ENCODE measurements at places on chromosomes 12 and 14.

DNA sequence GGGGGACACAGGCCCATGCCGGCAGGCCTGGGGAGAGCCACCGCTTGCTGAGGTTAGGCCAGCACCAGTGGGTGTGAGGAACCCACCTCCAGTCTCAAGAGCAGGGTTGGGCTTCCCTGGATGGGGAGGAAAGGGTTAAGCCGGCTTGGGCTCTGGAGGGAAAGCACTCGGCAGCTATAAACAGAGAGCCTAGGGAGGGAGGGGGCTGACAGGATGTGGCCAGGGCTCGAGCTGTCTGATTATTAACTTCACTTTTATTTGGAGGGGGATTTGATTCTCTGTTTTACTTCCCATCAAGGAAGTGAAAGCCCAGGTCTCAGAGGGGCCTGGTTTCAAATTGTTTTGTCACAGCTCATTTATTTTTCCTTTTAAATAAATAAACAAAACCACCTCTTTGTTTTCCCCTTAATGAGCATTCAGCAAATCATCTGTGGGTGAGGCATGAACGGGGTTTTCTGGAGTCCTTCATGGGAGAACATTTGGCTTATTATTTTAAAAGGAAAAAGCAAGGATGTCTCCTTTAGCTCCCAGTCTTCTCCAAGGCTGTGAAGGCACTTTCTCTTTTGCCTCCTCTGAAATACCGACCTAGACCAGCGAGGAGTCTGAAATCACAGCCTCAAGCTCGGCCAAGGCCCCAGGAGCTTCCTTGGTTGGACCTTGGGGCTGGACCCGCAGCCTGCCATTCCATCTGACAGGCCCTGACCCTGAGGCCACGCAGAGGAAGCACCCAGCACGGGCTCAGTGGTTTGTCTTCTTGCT lies 21.9 kb upstream of the ZFP36L1 start:
- no peak for DNase-seq

GRCh38 chr12:114626-115211 lies 48.2 kb downstream of the IQSEC3 start:
- DNase-seq = no peak

DNA sequence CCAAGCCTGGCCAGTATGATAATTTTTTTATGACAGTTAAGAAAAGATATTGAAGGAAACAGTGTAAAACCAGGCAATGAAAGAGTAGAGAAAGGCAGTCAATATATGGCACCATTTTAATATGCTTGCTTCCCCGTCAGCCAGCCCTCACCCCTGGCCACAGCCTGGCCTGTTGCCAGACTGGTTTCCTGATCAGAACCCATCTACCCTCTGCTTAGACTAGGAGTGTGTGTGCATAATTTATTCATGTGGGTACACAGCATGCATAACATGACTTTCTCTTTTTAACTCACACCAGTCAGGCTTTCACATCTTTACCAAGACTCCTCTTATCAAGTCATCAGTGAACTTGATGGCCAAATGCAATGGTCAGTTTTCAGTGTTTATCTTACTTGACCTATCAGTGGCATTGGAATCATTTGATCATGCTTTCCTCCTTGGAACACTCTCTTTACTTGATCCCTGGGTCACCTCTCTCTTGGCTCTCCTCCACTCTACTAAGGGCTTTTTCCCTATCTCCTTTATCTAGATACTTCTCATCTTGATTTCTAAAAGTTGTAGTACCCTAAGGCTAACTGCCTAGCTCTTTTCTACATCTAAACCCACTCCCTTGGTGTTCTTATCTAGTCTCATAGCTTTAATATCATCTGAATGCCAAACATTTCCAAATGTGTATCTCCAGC lies 10.0 kb upstream of the GPR19 start:
- DNase-seq = peak; percentile 33

GRCh38 chr12:30691122-30691879 lies 4.4 kb downstream of the IPO8 start:
- no peak for DNase-seq

DNA sequence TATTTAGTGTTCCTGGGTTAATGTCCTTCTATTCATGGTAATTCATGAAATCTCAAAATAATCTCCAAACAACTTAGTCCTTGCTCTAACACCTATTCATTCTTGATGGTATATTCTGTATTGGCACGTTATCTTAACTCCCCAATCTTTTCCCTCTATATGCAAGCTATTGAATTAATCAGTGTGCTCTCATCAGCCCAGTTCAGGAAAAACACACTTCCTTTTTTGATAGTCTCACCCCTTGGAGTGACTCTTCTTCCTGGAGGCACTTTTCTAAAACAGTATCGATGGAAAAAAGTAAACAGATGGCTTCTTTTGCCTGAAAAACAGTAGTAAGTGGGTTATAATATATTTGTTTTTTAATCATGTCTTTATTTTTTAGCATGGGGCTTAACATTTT lies 28.6 kb downstream of the TULP3 start:
- no peak for DNase-seq

DNA sequence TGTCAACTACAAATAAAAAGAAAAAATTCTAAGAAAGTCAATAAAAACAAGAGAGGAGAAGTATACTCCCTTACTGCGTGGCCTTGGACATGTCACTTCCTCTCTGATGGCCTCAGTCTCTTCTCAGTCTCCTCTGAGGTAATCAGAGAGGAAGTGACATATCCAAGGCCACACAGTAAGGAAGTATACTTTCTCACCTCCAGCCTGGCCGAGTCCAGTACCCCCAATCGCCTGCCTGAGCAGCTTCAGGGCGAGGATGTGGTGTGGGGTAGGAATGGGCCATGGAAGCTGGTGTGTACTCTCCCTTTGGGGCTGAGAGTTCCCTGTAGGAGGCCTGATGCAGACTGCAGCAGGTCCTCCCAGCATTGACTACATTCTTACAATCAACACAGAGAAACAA lies 15.8 kb downstream of the VDR start:
- DNase-seq = no peak

GRCh38 chr12:62865065-62865464 lies 69.9 kb downstream of the PPM1H start:
- DNase-seq = no peak

DNA sequence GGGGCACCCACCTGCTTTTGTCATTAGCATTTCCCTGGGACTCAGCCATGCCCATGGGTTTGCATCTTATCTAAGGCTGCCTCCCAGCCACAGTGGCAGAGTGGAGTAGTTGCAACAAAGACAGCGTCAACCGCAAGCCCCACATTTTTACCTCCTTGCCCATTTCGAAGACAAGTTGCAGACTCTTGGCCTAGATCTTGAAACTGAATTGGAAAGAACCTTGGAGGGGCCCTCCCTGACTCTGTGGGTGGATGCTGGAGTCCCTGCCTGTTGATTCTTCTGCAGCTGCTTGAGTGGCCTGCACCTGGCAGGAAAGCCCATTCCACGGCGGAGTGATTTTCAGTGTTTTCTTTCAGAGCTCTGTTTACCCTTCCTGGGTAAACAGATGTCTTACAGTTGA lies 309.0 kb downstream of the VRK1 start:
- no peak for DNase-seq

DNA sequence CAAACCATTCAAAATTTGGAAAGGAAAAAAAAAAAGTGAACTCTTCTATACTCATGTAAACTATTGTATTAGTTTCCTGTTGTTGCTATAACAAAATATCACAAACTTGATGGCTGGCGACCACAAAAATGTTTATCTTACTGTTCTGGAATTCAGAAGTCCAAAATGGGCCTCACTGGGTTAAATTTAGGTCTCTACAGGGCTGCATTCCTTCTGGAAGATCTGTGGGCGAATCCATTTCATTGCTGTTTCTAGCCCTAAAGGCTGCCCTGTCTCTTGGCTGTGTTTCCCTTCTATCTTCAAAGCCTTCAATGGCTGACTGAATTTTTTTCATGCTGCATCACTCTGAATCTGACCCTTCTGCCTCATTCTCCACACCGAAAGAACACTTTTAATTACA lies 105.1 kb upstream of the NAV3 start:
- DNase-seq = no peak

DNA sequence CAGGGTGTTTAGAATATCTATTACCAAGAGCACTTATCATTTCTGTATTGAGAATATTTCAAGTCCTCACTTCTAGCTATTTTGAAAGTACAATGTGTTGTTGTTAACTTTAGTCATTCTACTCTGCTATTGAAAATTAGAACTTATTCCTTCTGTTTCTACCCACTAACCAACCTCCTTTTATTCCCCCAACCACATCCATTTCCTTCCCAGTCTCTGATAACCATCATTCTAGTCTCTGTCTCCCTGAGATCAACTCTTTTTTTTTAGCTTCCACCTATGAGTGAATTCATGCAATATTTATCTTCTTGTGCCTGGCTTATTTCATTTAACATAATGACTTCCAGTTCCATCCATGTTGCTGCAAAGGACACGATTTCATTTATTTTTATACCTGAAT lies 290.6 kb upstream of the OR4E1 start:
- DNase-seq = no peak

GRCh38 chr12:67096533-67097318 lies 172.4 kb upstream of the CAND1 start:
- DNase-seq = no peak

DNA sequence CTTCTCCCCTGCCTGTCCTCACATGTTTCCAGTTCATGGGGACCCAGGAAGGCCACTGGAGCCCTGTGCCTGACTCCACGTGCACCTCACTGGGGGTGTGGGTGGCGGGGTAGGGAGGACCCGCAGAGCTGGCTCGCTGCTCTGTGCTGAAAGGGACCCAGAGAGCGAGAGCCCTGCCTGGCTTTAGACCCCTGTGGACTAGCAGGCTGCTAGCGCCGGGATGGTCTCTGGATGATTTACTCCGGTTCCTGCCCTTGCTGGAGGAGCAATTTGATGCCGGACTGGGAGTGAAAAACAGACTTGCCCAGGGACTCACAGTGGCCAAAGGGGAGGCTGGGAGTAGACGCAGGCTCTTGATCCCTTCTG lies 49.0 kb downstream of the NTF3 start:
- DNase-seq = no peak

- DNase-seq = no peak
These were observed 11.6 kb downstream of the ATP6V0A2 start for GRCh38 chr12:123723765-123724164.

- no peak for DNase-seq
These were observed 51.6 kb downstream of the MVK start for GRCh38 chr12:109625131-109625559.

- DNase-seq = no peak
These were observed 75.9 kb upstream of the RGS6 start for GRCh38 chr14:71856199-71856919.

DNA sequence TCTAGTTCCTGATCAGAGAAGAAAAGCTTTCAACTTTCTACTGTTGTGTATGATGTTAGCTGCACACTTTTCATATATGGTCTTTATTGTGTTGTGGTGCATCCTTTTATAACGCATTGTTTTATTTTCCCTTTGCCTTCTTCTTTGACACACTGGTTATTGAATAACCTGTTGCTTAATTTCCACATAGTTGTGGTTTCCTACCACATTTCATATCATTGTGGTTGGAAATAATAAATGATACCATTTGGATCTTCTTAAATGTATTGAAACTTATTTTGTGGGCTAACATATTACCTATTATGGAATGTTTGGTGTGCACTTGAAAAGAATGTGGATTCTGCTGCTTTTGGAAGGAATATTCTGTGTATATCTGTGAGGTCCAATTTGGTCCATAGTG lies 64.9 kb downstream of the GPHN start:
- DNase-seq = no peak

GRCh38 chr12:68349220-68349621 lies 17.1 kb upstream of the MDM1 start:
- DNase-seq = no peak

DNA sequence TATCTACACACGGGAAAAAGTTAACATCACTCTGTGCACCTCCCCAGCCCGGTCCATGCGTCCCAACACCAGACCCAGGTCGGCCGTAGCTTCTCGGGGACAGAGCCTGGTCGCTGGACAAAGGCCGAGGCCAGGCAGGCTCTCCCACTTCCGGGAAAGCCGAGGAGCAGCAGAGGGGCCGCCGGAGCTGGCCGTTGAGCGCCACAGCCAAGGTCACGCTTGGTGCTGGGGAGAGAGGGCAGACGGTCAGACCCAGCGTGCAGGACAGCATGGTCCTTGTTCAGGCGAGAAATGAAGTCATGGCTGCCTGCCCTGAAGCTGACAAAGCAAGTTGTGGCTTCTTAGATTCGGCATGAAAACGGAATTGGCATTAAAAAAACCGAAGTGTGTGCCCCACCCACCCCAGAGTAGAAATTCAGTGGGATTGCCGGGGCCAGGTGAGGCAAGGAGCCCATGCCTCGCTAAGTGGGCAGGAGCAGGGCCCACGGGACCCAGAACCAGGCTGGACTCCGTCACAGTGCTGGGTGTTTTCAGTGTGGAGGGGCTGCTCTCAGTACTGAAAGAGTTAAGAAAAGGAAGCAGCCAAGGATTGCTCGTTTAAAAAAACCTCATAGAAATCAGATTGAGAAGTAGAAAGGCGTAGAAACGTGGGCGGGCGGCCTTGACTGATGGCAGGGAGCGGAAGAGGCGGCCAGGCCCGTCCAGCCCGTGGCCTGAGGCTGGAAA lies 4.3 kb downstream of the ARL6IP4 start:
- DNase-seq = no peak

GRCh38 chr14:53054457-53054856 lies 98.7 kb downstream of the DDHD1 start:
- DNase-seq = no peak

- no peak for DNase-seq
These were observed 22.2 kb upstream of the PPP1R13B start for GRCh38 chr14:103869406-103870143.

GRCh38 chr14:55221968-55222367 lies 30.6 kb upstream of the DLGAP5 start:
- DNase-seq = no peak

- DNase-seq = no peak
These were observed 148.1 kb downstream of the TSPAN9 start for GRCh38 chr12:3225154-3225795.

DNA sequence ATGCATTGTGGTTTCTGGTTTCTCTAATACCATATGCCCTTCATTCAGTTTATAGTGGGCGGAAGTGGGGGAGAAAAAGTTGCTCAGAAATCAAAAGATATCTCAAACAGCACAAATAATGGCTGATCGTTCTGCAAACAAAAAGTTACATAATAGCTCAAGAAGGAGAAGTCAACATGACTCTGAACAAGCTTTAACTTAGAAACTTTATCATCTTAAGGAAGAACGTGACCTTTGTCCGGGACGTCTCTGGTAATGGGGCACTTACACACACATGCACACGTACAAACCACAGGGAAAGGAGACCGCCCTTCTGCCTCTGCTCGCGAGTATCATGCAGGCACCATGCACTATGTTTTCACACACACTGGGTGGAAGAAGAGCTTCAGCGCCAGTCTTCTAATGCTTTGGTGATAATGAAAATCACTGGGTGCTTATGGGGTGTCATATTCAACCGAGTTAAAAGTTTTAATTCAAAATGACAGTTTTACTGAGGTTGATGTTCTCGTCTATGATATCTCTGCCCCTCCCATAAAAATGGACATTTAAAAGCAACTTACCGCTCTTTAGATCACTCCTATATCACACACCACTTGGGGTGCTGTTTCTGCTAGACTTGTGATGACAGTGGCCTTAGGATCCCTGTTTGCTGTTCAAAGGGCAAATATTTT lies 4.7 kb downstream of the FOS start:
- DNase-seq = no peak
